ENCODE measurements at places on chromosomes 1 and 21. TPM values are rescaled to one million over a fixed set of nuclear protein-coding genes. Genes with fewer than 3 reads are reported as not detected.

The GBP6 gene
- not detected for total RNA-seq

The TACSTD2 gene
- 30.7 TPM for total RNA-seq

The SLC6A9 gene
- total RNA-seq, result 1.3 TPM

The RNF11 gene
- total RNA-seq, result 94.4 TPM

The TYW3 gene
- 22.8 TPM for total RNA-seq

Data from endothelial cell of umbilical vein (primary cell).